ENCODE measurements at places on chromosomes 13 and 19.

DNA sequence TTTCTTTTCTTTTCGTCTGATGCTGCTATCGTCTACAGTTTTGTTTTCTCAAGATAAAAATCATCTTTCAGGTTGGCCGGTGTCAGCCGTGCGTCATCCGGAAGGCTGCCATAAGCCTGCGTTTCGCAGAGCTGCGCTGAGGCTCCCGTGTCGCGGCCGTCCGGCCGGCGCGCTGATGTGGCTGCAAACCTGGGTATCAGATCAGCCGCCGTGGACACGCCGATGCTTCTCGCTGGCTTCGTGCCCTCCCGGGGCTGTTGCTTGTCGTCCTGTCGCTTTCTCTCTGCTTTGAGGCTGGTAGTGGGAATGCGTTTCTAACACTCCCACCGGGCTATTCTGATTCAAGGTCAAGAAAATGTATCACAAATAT is 45.9 kb upstream of the TFDP1 start:
- DNase-seq: peak; percentile 72

DNA sequence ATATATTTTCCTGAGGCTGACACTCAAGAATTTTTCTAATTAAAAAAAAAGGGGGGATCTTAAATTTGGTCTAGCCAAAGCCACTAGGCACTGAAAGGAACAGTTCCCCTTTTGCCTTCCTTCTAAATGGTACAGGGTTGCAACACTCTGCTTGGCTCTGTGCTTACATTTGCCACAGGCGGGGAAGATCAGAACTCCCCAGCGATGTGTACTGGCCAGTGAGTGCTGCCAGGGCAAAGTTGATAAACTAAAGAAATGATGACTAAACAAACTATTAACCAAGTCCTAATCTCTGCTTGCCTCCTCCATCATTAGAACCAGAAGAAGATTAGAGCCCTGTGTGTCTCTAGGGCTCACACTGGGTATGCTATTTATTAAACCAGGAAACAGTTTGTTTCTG is 75.3 kb upstream of the SCEL start:
- DNase-seq: no peak

GRCh38 chr13:30966101-30966500 is 33.6 kb downstream of the TEX26 start:
- no peak for DNase-seq

GRCh38 chr19:3075605-3076431 is 13.5 kb upstream of the TLE5 start:
- DNase-seq: peak; percentile 58

- DNase-seq: peak; percentile 90
Measured at GRCh38 chr19:48415395-48415794, 21.9 kb downstream of the GRIN2D start.

DNA sequence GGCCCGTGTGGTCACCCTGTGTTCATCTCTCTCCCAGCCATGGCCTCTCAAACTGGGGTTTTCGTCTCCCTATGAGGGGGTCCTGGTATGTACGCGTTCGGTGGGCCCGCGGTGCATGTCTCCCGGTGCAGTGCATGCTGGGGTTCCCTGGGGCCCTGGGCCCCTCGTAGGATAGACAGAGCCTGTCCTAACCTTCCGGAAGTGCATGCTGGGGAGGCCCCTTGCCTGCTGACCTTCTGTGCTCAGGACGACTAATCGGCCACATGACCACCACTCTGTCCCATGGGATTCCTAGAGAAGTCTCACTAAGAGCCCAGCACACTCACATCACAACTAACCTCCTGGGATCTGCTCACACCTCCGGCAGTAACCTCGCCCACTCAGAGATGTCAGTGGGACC is 4.9 kb upstream of the USE1 start:
- no peak for DNase-seq
